ENCODE measurements at places on chromosomes 1 and 21. TPM values are rescaled to one million over a fixed set of nuclear protein-coding genes. Genes with fewer than 3 reads are reported as not detected.
A peak's percentile ranks its signal among the peaks of the same experiment; 100 is the strongest.

Gene ATP1A2
- total RNA-seq, result 523 TPM

DNA sequence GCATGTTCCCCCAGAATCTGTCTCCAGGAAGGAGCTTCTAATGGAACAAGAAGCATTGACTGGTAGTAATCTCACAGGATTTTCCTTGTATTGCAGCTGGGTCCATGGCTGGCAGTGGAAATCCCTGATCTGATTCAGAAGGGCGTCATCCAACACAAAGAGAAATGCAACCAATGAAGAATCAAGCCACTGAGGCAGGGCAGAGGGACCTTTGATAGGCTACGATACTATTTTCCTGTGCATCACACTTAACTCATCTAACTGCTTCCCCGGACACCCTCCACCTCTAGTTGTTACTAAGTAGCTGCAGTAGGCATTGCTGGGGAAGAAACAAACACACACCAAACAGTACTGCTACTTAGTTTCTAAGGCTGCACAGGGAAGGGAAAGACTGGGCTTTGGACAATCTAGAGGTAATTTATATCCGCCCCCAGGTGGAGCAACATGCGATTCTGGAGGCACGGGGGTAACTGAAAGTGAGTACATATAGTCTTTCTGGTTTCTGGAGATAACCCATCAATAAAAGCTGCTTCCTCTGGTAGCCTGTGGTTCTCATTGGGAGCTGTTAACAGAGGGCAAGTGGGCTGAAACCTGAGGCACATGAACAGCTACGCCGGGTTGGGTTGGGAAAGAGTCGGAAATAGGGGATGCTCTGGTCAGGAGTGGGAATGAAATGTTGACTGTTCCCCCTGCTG, 837 bp upstream of the USP21 start:
- no peaks in the 10 kb centered on the region for H3K27me3 ChIP-seq
- peak overlapping the region; percentile 87 for H3K4me3 ChIP-seq
- H3K4me1 ChIP-seq, result peaks cover 16% of the 10 kb centered on the region
- peak overlapping the region; percentile 79 for H3K27ac ChIP-seq

Gene C1QB
- 47.6 TPM for total RNA-seq

Gene GSTM5
- total RNA-seq, result 5.0 TPM

DNA sequence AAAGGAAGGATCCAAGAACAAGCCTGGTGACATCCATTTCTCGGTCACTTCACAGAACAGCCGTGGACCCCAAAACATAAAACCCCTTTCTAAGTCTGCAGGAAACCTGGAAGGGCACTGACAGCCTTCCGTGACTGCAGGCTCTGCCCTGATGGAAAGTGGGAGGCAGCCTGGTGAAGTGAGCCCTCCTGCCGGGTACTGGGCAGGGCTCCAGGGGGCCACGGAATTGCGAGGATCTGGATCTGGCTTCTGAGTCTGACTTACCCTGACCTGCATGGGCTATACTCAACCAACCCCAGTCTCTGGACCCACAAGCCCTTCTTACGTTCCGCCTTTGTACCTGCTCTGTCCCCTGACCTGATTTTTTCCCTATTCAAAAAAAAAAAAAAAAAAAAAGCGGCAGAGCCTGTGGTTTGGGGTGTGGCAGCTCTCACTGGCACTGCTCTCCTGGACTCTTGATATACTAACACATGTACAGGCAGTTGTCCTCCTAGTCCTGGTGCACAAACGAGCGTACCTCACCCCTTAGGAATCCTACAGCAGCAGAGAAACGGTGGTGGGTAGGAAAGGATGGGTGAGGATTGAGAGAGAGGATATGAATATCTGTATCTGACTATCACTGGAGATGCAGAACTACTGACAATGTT, 82.9 kb downstream of the BEND5 start:
- H3K4me3 ChIP-seq, result no peak overlapping the region
- H3K27ac ChIP-seq, result no peak overlapping the region
- H3K27me3 ChIP-seq, result peaks cover 10% of the 10 kb centered on the region
- DNase-seq, result no peak

- H3K27me3 ChIP-seq, result no peaks in the 10 kb centered on the region
- no peak overlapping the region for H3K4me3 ChIP-seq
- H3K27ac ChIP-seq, result no peak overlapping the region
- no peak for DNase-seq
- H3K4me1 ChIP-seq, result no peaks in the 10 kb centered on the region
Observed at GRCh38 chr1:3320246-3321152, 134.0 kb upstream of the ARHGEF16 start.

Measured in psoas muscle (tissue), 8 donors.